ENCODE measurements at places on chromosomes 13 and 19.
A peak's percentile ranks its signal among the peaks of the same experiment; 100 is the strongest.

GRCh38 chr19:18477974-18478373 is 40.0 kb upstream of the ISYNA1 start:
- DNase-seq, result no peak

DNA sequence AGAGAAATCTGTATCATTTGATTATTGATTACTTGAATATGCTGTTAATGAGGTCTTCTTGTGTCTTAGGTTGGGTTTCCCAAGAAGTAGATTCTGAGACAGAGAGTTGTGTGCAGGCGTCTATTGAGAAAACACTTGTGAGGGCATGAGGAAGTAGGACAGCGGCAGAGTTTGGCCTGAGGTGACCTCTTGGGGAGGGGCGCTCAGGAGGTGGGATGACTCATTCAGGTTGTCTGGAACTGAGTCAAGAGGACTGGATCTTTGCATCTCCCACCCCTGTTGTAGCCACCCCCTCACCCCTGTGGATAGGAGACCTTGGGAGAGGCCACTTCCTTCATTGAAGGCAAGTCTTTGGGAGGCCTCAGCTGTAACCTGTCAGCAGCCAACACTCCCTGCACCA is 35.2 kb upstream of the WDFY2 start:
- DNase-seq, result no peak

GRCh38 chr13:95660981-95661581 is 15.9 kb upstream of the DNAJC3 start:
- no peak for DNase-seq

GRCh38 chr19:37855098-37855497 is 51.3 kb downstream of the WDR87 start:
- DNase-seq, result peak; percentile 69

GRCh38 chr13:102847272-102848234 is 1.7 kb downstream of the ERCC5 start:
- DNase-seq, result peak; percentile 23

- peak; percentile 62 for DNase-seq
These were observed 697 bp upstream of the DGKH start for GRCh38 chr13:42047561-42048341.
